ENCODE measurements at places on chromosomes 12 and 14.

GRCh38 chr12:54058128-54058768 is 4.6 kb downstream of the HOXC4 start:
- no peaks in the 10 kb centered on the region for H3K4me1 ChIP-seq
- H3K27me3 ChIP-seq: peaks cover 75% of the 10 kb centered on the region
- no peak overlapping the region for H3K27ac ChIP-seq
- DNase-seq: no peak
- no peak overlapping the region for H3K4me3 ChIP-seq
- H3K36me3 ChIP-seq: no peaks in the 10 kb centered on the region

- DNase-seq: no peak
- H3K27me3 ChIP-seq: no peaks in the 10 kb centered on the region
- H3K36me3 ChIP-seq: no peaks in the 10 kb centered on the region
- no peaks in the 10 kb centered on the region for H3K4me1 ChIP-seq
- H3K4me3 ChIP-seq: no peak overlapping the region
Measured at GRCh38 chr12:129672110-129672509, 231.7 kb downstream of the TMEM132D start.

- H3K27me3 ChIP-seq: no peaks in the 10 kb centered on the region
- H3K4me3 ChIP-seq: no peak overlapping the region
- H3K4me1 ChIP-seq: no peaks in the 10 kb centered on the region
- no peak overlapping the region for H3K27ac ChIP-seq
Measured at GRCh38 chr12:93916402-93916801, 232.0 kb upstream of the PLXNC1 start.

- H3K27ac ChIP-seq: peak overlapping the region; percentile 71
- DNase-seq: no peak
- no peaks in the 10 kb centered on the region for H3K27me3 ChIP-seq
- H3K4me3 ChIP-seq: no peak overlapping the region
Measured at GRCh38 chr14:101360054-101360911, 201.0 kb upstream of the DIO3 start.

- no peak overlapping the region for H3K4me3 ChIP-seq
- no peaks in the 10 kb centered on the region for H3K27me3 ChIP-seq
- H3K4me1 ChIP-seq: no peaks in the 10 kb centered on the region
- H3K27ac ChIP-seq: no peak overlapping the region
- H3K36me3 ChIP-seq: no peaks in the 10 kb centered on the region
Measured at GRCh38 chr12:119060847-119061796, 79.8 kb downstream of the SRRM4 start.

DNA sequence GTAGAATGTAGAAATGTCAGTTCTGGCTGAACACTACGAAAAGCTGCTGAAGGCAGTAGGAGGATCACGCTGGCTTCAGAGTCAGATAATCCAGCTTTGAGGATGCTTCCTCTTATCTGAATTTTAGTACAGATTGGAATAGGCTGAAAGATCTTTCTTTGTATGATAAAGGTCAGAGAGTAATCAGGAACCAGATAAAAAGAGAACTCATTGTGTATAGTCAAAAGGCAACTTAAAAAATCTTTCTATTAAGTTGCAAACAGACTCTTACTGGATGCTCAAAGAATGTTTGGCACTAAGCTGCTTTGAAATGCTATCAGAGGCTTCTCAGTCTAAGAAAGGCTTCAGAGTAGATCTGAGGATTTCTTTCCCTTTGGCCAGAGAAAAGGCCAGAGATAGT is 21.8 kb upstream of the TRHDE start:
- no peaks in the 10 kb centered on the region for H3K27me3 ChIP-seq
- no peaks in the 10 kb centered on the region for H3K4me1 ChIP-seq
- no peak overlapping the region for H3K4me3 ChIP-seq
- DNase-seq: no peak
- no peak overlapping the region for H3K27ac ChIP-seq
- no peaks in the 10 kb centered on the region for H3K36me3 ChIP-seq

DNA sequence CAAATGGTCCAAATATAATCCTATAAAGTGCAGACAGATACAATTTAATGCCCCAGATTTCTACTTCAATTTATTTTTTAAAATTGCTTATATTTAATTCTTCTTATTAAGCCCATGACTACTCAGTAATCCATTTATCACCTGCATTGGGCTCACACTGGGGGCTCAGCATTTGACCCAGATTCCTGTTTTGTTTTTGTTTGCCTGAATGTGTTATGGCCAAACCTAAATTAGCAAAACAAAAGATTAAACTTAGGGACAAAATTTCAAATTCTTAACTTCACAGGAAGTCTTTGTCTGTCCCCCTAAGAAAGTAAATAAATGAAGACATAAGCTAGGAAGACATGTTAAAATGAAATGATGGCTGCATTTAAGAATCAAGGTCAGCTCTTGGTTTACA is 322.3 kb downstream of the RMST start:
- H3K27me3 ChIP-seq: no peaks in the 10 kb centered on the region
- H3K27ac ChIP-seq: no peak overlapping the region
- H3K4me1 ChIP-seq: no peaks in the 10 kb centered on the region
- no peaks in the 10 kb centered on the region for H3K36me3 ChIP-seq
- no peak for DNase-seq

GRCh38 chr14:67666750-67667449 is 7.5 kb downstream of the VTI1B start:
- H3K36me3 ChIP-seq: peaks cover 2% of the 10 kb centered on the region
- peaks cover under 1% of the 10 kb centered on the region for H3K4me1 ChIP-seq
- H3K27me3 ChIP-seq: no peaks in the 10 kb centered on the region

DNA sequence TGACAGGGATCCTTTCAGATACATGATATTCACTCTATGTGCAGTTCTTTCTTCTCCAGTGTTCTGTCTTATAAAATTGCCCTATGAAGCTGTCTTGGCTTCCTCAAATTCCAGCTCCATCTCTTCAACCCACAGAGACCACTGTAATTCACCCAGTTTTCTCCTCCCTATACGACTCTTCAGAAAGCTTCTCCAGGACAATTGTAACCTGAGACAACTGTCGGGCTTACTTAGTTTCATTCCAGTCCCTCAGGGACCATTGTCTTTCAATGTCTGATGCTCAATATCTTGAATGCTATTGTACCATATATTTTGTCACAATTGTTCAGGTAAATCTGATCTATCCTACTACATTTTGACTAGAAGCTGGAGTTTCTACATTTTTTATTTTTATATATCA is 345.3 kb downstream of the RPL10L start:
- H3K27ac ChIP-seq: no peak overlapping the region
- H3K27me3 ChIP-seq: no peaks in the 10 kb centered on the region
- no peak overlapping the region for H3K4me3 ChIP-seq
- H3K4me1 ChIP-seq: no peaks in the 10 kb centered on the region
- H3K36me3 ChIP-seq: no peaks in the 10 kb centered on the region

- no peaks in the 10 kb centered on the region for H3K4me1 ChIP-seq
- no peaks in the 10 kb centered on the region for H3K27me3 ChIP-seq
- no peak for DNase-seq
- H3K27ac ChIP-seq: no peak overlapping the region
- H3K4me3 ChIP-seq: no peak overlapping the region
Measured at GRCh38 chr12:17591005-17591681, 498.9 kb downstream of the RERGL start.

DNA sequence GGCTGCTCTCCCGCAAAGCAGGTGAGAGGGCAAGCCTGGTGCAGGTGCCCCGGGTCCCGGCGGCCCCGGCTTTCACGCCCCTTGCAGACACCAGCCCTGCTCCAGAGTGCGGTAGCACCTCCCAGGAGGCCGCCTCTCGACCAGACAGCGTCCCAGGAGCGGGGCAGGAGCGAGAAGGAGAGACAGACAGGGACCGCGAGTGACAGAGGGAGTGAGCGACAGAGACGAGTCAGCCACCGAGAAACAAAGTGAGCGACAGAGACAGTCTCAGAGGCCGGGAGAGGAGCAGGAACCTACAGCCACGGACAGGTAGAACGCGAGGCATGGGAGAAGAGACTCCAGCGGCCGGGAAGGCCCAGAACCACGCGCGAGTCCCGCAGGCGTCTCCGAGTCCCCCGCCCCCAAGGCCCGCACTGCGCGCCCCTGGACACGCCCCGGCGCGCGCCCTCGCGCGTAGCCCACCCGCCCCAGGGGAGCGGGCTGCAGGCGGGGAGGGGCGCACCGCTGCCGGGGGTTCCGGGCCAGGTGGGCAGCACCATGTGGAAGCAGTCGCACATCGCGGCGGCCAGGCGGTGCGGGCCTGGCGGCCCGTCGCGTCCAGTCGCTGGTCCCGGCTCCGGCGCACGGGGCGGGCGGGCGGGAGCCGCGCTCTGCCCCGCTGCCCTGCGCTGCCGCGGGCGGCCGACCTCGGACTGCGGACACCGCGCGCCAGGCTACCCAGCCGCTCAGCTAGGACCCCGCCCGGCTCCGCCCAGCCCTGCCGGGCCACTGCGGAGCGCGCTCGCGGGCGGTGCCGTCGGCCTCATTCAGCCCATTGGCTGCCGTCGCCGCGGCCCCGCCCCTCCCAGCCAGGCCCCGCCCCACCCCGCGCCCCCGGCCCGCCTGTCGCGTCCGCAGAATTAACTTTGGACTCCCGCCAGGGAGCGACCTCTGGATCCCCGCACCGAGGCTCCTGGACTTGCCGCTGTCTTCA is at the start of gene AHNAK2:
Gene AHNAK2 (minus strand): TSS at position 694 of the 973 bp plus-strand sequence. CDS start 137 bp downstream, at position 557.
- no peaks in the 10 kb centered on the region for H3K36me3 ChIP-seq
- H3K4me1 ChIP-seq: peaks cover 62% of the 10 kb centered on the region
- H3K4me3 ChIP-seq: peak within 1 kb of the TSS; percentile 55
- peaks cover 17% of the 10 kb centered on the region for H3K27me3 ChIP-seq
- no peak within 1 kb of the TSS for H3K27ac ChIP-seq
- peak; percentile 85 for DNase-seq

DNA sequence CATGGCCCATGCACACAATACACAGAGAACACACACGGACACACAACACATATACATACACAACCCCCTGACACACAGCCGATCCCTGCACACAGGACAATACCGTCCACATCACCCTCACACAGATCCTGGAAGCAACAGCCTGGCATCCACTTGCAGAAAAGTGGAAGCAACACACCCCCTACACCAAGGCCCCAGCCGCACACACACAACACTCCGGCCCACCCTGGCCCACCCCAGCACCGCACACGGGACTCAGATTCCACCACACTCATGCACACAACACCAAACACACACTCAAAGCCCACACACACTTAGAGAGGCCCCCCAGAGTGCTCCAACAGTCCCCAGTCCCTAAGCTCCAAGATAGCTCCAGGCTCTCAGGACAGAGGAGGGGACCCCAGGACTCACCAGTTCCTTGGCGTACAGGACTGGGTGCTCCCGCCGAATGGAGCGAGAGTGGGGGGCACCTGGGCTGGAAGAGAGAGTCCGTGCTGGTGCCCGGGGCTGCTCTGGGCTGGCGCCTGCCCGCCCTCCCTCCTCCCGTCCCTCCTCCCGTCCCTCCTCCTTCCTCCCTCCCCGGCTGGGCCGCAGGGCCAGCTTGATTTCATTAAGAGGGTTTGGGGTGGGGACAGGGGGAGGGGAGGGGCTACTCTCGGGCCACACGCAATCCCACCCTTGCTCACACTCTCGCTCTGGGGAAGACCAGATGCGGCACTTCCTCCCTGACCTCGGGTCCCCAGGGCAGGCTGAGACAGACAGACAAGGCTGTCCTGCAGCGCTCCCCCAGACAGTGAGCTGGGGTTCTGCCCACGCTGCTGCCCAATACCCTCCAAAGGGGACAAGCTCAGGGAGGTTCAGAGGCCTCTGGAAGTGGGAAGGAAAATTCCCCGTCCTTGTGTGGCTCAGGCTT is at the start of gene TMEM119:
Gene TMEM119 (minus strand): TSS at position 526 of the 913 bp plus-strand sequence. CDS start 5,701 bp downstream, outside the sequence.
- H3K4me3 ChIP-seq: peak within 1 kb of the TSS; percentile 44
- H3K27me3 ChIP-seq: no peaks in the 10 kb centered on the region
- no peaks in the 10 kb centered on the region for H3K36me3 ChIP-seq
- no peaks in the 10 kb centered on the region for H3K4me1 ChIP-seq
- H3K27ac ChIP-seq: peak within 1 kb of the TSS; percentile 46

- no peaks in the 10 kb centered on the region for H3K27me3 ChIP-seq
- no peak overlapping the region for H3K27ac ChIP-seq
- peaks cover 57% of the 10 kb centered on the region for H3K4me1 ChIP-seq
- DNase-seq: no peak
Measured at GRCh38 chr14:56133547-56133946, 15.3 kb downstream of the PELI2 start.

GRCh38 chr14:54931101-54931500 is 28.5 kb upstream of the GCH1 start:
- no peaks in the 10 kb centered on the region for H3K36me3 ChIP-seq
- no peak for DNase-seq
- no peaks in the 10 kb centered on the region for H3K27me3 ChIP-seq
- no peak overlapping the region for H3K4me3 ChIP-seq

DNA sequence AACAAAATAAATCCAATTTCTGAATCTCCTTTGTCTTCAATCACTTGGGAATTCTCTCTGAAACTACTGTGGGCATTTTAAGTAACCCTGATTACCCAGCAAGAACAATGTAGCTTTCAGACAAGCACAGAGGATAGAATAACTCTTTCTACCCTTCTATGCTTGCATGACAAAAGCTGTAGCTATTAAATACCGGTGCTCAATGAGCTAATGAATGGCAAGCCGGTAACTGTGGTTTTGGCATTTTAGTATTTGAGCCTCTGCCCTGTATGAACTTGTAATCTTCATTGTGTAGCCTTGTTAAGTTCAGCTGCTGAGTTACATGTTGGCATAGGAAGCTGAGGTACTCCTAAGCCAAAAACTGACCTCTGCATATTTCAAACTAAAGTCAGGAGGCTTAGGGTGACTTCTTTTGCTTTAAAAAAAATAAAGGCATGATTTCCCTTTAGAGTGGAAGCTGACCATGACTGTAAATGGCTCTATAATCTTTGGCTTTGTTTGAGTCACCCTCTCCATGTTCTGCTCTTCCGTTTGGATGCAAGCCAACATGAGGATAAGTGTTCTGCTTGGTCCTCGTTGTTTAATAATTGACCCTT is 171.0 kb upstream of the HIF1A start:
- H3K27ac ChIP-seq: peak overlapping the region; percentile 74
- H3K36me3 ChIP-seq: peaks cover 4% of the 10 kb centered on the region
- no peak for DNase-seq
- peaks cover 54% of the 10 kb centered on the region for H3K4me1 ChIP-seq
- no peaks in the 10 kb centered on the region for H3K27me3 ChIP-seq

DNA sequence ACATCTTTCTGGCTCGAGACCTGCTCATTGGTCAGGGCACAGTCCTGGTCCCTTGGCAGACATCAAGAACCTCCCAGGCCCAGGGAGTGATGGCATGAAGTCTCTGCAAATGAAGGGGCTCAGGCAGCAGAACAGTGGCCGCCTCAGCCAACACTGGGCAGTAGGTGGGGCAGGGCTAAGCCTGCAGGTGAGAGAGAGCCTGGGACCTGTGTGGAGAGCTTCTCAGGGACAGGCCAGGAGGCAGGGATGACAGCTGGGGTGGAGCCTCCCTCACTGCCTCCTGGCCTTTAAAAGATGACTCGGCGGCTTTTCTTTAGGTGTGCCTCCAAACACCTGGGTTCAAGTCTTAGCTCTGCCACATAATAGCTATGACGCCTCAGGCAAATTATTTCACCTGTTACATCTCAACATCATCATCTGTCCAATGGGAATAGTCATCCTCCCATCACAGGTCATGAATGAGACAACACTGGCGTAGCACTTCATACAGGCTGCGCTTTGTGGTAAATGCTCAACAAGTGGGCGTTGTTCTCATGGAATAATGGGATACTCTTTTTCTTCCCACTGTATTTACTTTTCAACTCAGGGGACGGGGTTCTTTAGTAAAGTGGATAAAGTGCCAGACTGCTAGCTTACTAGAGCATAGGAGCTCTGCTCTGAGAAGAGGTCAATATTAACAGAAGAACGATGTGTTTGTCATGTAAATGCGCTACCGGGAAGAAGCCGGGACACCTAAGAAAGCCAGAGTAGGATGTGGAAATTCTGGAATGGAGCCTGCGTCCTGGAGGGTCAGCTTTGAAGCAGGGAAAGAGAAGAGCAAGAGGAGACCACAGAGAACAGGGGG is 277.4 kb downstream of the FOXN3 start:
- no peaks in the 10 kb centered on the region for H3K36me3 ChIP-seq
- no peak for DNase-seq
- peaks cover 4% of the 10 kb centered on the region for H3K4me1 ChIP-seq
- no peak overlapping the region for H3K4me3 ChIP-seq
- no peak overlapping the region for H3K27ac ChIP-seq

- no peak for DNase-seq
- no peaks in the 10 kb centered on the region for H3K36me3 ChIP-seq
- no peaks in the 10 kb centered on the region for H3K27me3 ChIP-seq
- H3K4me3 ChIP-seq: no peak overlapping the region
Measured at GRCh38 chr14:93163564-93163963, 21.1 kb downstream of the MOAP1 start.

Measured in lower lobe of right lung (tissue), 2 donors.